ENCODE measurements at places on chromosomes 16 and 17.

GRCh38 chr17:13939222-13939621 lies 130.1 kb upstream of the COX10 start:
- no peak for DNase-seq

- DNase-seq = no peak
Measured at GRCh38 chr17:45256114-45256966, 5.6 kb downstream of the SPATA32 start.

DNA sequence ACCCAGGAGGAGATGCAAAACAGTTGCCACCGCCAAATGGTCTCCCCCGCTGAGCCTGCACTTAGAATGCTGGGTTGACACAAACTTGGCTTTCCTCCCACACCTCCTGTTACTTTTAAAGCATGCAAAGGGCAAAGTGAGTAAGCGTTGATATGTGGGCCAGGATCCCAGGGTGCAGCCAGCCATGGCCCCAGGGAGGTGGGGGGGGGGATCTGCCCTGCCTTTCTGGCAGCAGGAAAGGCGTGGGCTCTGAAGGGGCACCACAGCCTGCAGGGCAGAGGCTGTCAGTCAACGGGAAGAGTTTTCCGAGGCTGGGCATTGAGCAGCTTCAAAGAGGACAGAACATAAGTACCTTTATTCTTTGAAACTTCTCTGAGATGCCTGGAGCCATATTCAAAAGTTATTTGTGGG lies 142.3 kb downstream of the ABCC12 start:
- DNase-seq = no peak

GRCh38 chr16:47716571-47716970 lies 255.4 kb downstream of the PHKB start:
- DNase-seq = no peak

GRCh38 chr17:69722518-69722917 lies 308.0 kb downstream of the MAP2K6 start:
- no peak for DNase-seq

- DNase-seq = no peak
Measured at GRCh38 chr16:3841729-3842508, 38.6 kb downstream of the CREBBP start.

- DNase-seq = no peak
Measured at GRCh38 chr16:81701296-81701970, 77.7 kb upstream of the PLCG2 start.

DNA sequence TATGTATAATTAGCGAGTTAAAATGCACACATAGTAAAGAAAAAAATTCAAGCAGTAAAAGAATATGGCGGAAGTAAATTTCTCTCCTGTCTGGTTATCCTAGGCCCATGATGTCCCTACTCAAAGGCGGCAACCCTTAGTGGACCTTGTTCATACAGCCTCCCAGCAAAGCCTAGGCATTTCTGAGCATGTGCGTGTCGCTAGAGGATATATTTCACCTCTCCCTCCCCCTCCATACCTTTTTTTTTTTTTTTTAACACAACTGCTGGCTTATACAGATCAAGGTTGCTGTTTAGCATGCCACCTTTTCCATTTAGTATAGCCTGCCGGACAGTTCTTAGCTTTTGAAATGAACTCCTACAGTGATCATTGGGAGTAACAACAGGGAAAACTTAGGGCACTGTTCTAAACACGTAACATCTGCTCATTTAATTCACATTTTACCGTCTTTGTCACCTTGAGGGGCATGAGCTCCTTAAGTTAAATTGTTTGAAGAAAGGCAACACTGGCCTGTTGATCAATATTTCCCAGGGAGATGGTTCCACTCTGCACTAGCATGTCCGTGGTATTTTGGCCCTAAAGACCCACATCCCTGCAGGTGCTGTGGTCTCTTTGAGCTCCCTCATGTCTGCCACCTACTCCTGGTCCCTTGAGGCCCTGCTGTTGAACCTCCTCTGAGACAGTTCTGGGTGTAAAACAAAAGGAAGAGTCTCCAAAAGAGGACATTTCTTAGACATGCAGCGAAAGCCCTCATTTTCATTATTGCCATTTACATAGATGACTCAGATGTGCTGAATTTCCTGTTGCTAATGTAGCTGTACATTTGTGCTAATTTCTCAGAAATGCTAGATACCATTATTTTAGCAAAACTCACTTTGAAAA lies 4.1 kb upstream of the TNFRSF13B start:
- no peak for DNase-seq

- no peak for DNase-seq
Measured at GRCh38 chr17:73323409-73324159, 11.8 kb upstream of the CDC42EP4 start.

DNA sequence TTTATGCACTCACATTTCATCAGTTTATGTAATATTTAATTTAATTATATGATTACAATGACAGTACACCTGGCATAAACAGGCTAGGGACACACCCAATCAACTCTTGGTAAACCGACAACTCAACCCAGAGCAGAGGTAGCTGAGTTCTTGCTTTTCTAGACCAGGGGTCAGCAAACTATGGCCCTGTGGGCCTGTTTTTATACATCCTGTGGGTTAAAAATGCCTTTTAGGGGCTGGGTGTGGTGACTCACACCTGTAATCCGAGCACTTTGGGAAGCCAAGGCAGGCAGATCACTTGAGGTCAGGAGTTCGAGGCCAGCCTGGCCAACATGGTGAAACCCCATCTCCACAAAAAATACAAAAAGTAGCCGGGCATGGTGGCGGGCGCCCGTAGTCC lies 99.2 kb upstream of the TMEM97 start:
- DNase-seq = no peak

GRCh38 chr16:88084881-88085280 lies 133.6 kb downstream of the BANP start:
- no peak for DNase-seq

DNA sequence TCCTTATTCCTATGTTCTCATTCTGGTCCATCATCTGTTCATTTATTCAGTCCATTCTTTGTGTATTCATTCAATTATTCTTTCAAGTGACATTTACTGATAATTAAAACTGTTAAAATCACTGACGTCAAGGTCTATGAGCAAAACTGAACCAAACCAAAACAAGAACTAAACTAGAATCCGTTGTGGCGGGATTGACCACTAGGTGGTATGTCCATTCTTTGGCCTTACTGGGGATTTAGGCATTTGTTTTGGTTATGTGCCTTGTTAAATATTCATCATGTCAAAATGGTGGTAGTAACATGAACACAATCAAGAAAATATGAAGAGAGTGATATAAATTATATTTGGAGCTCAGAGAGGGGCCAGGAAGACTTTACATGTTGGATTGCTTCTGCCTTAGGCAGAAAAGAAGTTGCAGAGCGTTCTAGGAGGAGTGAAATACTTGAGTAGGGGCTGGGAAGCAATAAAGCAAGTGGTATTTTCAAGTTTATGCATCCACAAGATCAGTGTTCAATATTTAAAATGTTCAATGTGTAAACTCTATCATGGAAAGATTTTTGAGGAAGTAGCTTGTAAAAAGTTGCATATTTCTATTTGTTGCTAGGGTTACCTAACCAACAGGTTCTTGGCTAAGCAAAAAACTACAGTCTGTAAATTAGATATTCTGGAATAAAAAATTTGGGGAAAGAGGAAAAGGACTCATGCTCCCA lies 129.0 kb downstream of the CDH13 start:
- DNase-seq = no peak

DNA sequence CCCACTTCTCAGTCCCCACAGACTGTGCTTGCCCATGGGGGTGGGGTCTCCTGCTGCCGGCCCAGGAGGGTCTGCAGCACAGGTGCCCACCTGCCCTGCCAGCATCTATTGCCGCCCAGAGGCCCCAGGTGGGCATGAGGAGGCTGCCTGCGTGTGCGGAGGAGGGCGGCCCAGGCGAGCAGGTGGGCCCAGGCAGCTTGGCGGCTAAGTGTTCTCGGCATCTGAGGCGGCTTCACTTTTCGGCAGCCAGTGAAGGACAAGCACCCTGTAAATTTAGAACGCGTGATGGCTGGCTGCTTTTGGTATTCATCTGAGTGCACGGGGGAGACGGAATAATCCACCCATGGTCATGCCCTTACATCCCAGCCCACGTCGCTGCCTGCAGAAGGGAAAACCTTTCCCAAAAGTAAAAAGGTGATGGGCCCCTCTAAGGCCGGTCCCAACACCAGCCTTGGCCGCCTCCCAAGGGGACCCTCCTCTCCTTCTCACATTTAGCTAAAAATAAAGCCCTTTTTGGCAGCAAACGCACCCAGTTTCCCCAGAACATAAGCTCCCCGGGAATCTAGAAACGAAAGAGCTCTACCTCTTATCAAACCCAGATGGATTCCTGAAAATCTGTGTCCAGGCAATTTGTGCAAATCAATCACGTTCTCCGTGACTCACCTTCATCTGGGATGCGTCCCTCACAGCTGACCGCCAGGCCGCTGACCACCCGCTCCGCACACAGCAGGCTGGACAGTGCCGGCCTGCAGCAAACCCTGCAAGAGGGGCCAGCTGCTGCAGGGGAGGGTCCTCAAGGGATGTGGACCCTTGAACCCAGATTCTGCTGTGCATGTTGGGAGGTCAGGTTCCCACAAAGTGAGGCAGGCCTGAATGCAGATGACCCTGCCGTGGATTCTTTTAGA lies 79.4 kb downstream of the RBFOX3 start:
- DNase-seq = no peak

- peak; percentile 46 for DNase-seq
Measured at GRCh38 chr17:37701496-37701898, 43.4 kb downstream of the HNF1B start.

DNA sequence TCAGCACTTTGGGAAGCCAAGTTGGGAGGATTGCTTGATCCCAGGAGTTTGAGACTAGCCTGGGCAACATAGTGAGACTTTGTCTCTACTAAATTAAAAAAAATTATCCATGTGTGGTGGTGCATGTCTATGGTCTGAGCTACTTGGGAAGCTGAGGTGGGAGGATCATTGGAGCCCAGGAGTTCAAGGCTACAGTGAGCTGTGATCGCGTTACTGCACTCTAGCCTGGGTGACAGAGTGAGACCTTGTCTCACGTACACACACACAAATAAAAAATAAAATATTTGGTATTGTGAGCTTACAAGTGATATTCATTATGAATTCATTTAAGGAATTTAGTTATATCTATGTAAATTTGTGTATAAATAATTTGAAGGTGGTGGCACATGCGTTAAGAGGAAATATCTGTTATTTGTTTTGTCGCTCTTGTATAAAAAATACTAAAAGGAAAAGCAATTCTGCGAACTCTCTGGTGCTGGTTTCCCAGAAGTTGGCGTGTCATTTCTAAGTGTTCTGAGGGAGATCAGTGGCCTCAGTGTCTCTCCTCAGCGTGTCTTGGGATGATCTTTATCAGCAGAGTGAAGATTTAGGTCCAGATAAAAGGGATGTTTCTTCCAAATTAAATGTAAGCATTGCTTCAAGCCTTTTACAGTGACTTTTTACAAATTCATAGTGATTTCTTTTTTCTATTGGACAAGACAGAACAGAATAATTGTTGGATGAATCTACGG lies 187.6 kb downstream of the FTO start:
- DNase-seq = no peak

- no peak for DNase-seq
Measured at GRCh38 chr17:20035501-20035900, 26.3 kb downstream of the SPECC1 start.

- no peak for DNase-seq
Measured at GRCh38 chr16:57801809-57802340, 416 bp downstream of the KIFC3 start.

GRCh38 chr17:28598389-28598788 lies 436 bp downstream of the SPAG5 start:
- no peak for DNase-seq

GRCh38 chr17:12463102-12463501 lies 202.6 kb upstream of the MYOCD start:
- no peak for DNase-seq

GRCh38 chr17:5837055-5837491 lies 233.1 kb upstream of the WSCD1 start:
- no peak for DNase-seq

DNA sequence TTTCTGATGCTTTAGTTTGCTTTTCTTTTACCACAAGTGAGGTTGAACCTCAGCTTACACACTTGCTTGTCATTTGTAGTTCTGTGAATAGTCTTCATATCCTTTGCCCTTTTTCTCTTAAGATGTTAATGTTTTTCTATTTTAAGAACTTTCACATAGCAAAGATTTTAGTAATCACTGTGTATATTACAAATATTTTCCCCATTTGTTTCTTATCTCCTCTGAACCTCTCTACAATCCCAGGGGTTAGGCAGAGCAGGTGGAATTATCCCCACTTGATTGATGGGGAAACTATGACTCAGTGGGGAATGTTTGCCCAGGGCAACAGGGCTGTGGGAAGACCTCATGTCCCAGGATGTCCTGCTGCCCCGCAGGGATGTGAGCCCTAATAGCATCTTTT lies 11.7 kb upstream of the MYH3 start:
- DNase-seq = no peak

DNA sequence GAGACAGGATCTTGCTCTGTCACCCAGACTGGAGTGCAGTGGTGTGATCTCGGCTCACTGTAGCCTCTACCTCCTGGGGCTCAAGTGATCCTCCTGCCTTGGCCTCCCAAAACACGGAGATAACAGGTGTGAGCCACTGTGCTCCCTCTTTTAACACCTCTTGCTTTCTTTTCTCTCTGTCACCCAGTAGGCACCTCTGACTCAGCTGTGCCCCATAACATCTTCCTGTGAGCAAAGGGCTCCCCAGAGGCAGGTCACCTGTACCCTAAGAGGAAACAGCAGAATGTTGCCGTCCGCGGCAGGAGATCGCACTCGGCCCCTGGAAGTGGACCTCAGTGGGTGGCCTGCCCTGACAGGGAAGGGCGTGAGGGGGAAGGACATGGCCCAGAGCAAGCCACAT lies 918 bp upstream of the NLRC3 start:
- no peak for DNase-seq

GRCh38 chr17:7825206-7825990 lies 8.6 kb upstream of the KDM6B start:
- DNase-seq = no peak

DNA sequence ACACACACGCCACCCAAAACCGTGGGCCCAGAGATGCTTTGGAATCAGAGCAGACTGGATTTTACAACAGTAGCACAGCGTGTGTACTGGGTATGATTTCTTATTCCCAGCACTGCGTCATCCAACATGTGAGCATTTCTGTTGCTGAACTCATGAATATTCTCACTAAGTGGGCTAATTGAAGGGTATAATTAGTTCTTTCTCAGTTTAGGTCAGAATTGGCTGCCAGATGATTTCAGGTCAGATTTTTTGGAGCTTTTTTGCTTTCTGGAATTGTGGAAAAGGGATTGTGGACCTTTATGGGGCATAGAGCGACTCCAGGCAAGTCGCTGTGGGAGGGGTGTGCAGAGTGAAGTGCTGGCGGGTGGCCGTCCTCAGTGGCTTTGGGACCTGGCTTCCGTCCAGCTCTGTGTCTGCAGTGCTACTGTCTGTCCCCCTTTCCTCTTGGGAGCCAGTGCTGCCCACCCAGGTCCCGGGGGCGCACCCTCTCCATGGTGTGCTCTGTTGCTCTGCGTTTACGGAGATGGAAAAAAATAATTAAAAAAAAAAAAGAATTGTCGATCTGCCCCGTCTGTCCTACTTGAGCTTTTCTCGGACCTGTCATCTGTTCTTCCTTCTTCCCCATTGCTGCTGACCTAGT lies 25.0 kb downstream of the FOXK2 start:
- no peak for DNase-seq

- DNase-seq = no peak
Measured at GRCh38 chr17:80890921-80891396, 100.7 kb upstream of the CHMP6 start.
